Left colon (tissue), 2 donors: ENCODE measurements at places on chromosomes 3 and 15. TPM values are rescaled to one million over a fixed set of nuclear protein-coding genes. Genes with fewer than 3 reads are reported as not detected.

The TLR9 gene
- total RNA-seq: 0.42 TPM

The ERICH6 gene
- total RNA-seq: not detected

The BMF gene
- 25.4 TPM for total RNA-seq

The P3H2 gene
- 39.5 TPM for total RNA-seq

The MINAR1 gene
- total RNA-seq: 0.43 TPM

The SLC28A1 gene
- total RNA-seq: not detected

The SATB1 gene
- 38.3 TPM for total RNA-seq

The PPP1R14D gene
- 171 TPM for total RNA-seq

The PRRT3 gene
- 1.1 TPM for total RNA-seq

The TRAT1 gene
- 1.3 TPM for total RNA-seq

The SPATA12 gene
- not detected for total RNA-seq

The AHSG gene
- total RNA-seq: not detected

The EFHB gene
- total RNA-seq: 2.4 TPM

The CHRFAM7A gene
- 0.85 TPM for total RNA-seq

The AQP9 gene
- total RNA-seq: not detected

The SPTSSB gene
- total RNA-seq: 0.98 TPM

The VWA5B2 gene
- total RNA-seq: 3.3 TPM

The EXD1 gene
- not detected for total RNA-seq

The GOLGA6D gene
- total RNA-seq: not detected

The CCR3 gene
- not detected for total RNA-seq

The BTLA gene
- total RNA-seq: 1.2 TPM

The PBRM1 gene
- total RNA-seq: 53.0 TPM

The CXCR6 gene
- total RNA-seq: 0.67 TPM

The PRR20G gene
- not detected for total RNA-seq

The WDR93 gene
- not detected for total RNA-seq

The P2RY1 gene
- total RNA-seq: 15.6 TPM

The CCR8 gene
- total RNA-seq: not detected

The IQCH gene
- 1.8 TPM for total RNA-seq

The DENND4A gene
- total RNA-seq: 17.7 TPM

The IL17RD gene
- total RNA-seq: 0.85 TPM

The GHSR gene
- not detected for total RNA-seq
